ENCODE measurements at places on chromosomes 13 and 19. TPM values are rescaled to one million over a fixed set of nuclear protein-coding genes. Genes with fewer than 3 reads are reported as not detected.
A peak's percentile ranks its signal among the peaks of the same experiment; 100 is the strongest.

DNA sequence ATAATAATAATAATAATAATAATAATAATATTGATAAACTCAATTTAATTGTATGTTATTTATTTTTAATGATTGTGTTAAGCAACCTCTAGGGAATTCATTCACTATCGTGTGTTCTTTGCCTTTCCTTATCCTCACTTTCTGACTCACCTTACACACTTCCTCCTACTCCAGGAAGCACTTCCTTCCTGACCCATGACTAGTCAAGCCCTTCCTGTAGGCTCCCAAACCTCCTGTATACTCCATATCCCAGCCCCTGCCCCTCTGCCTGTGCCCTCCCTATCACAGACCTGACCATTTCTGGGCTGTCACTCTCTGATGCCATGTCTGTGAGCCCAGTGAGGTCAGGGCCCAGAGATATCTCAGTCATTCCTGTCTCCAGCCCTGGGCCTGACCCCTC, 7.6 kb downstream of the LGALS4 start:
- no peaks in the 10 kb centered on the region for H3K36me3 ChIP-seq
- H3K27me3 ChIP-seq, result no peaks in the 10 kb centered on the region
- no peak for DNase-seq
- peak overlapping the region; percentile 53 for H3K27ac ChIP-seq
- no peak overlapping the region for H3K4me3 ChIP-seq

- peak overlapping the region; percentile 99 for H3K27ac ChIP-seq
- DNase-seq, result peak; percentile 66
- H3K4me3 ChIP-seq, result peak overlapping the region; percentile 89
- H3K4me1 ChIP-seq, result peaks cover 44% of the 10 kb centered on the region
Measured at GRCh38 chr19:12793290-12794195, 2.3 kb downstream of the JUNB start.

- H3K4me1 ChIP-seq, result no peaks in the 10 kb centered on the region
- H3K36me3 ChIP-seq, result no peaks in the 10 kb centered on the region
- H3K27ac ChIP-seq, result no peak overlapping the region
- no peak for DNase-seq
- H3K4me3 ChIP-seq, result no peak overlapping the region
Measured at GRCh38 chr13:58955546-58956385, 1208.0 kb downstream of the DIAPH3 start.

SIGLEC5 gene
- total RNA-seq, result not detected

DNA sequence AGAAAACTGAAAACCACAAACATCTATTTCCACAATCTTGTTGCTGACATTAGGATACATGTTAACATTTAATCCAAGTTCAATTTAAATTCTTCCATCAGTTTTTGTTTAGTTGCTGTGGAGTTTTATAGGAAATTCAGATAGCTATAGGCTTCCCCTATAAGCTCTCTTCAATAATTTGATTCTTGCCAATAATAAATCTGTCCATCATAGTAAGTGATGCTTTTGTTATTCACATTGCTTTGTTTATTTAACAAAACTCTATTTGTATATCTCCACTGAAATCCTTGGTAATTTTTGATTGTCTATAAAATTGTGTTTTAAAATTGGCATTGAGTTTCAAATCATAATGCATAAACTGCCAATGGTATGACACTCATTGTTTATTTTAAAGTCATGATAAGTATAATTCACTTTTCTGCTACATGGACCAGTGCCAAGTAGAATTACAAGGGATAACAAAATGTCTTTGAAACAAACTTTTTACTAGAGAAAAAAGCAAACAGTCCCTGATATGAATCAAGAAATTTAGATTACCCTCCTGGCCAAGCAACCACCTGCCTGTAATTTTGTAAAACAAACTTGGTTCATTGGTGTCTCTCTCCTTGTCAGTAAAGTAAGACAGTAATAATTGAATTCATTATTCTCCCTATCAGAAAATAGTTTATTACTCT, 577.3 kb upstream of the GPC6 start:
- no peak overlapping the region for H3K4me3 ChIP-seq
- DNase-seq, result no peak
- no peaks in the 10 kb centered on the region for H3K36me3 ChIP-seq
- H3K27ac ChIP-seq, result no peak overlapping the region

- H3K27ac ChIP-seq, result peak overlapping the region; percentile 78
- H3K27me3 ChIP-seq, result peaks cover 21% of the 10 kb centered on the region
- H3K36me3 ChIP-seq, result no peaks in the 10 kb centered on the region
- peaks cover 22% of the 10 kb centered on the region for H3K4me1 ChIP-seq
- DNase-seq, result no peak
Measured at GRCh38 chr19:38559428-38560401, 58.0 kb downstream of the MAP4K1 start.

ATP4A gene
- total RNA-seq, result not detected

GRCh38 chr19:31140717-31141116, 208.5 kb downstream of the TSHZ3 start:
- DNase-seq, result no peak
- H3K4me1 ChIP-seq, result no peaks in the 10 kb centered on the region
- no peaks in the 10 kb centered on the region for H3K27me3 ChIP-seq
- H3K27ac ChIP-seq, result no peak overlapping the region
- H3K36me3 ChIP-seq, result no peaks in the 10 kb centered on the region

- no peaks in the 10 kb centered on the region for H3K4me1 ChIP-seq
- H3K36me3 ChIP-seq, result no peaks in the 10 kb centered on the region
- no peak overlapping the region for H3K27ac ChIP-seq
- H3K27me3 ChIP-seq, result no peaks in the 10 kb centered on the region
Measured at GRCh38 chr13:25249001-25249543, 38.2 kb downstream of the MTMR6 start.

DNA sequence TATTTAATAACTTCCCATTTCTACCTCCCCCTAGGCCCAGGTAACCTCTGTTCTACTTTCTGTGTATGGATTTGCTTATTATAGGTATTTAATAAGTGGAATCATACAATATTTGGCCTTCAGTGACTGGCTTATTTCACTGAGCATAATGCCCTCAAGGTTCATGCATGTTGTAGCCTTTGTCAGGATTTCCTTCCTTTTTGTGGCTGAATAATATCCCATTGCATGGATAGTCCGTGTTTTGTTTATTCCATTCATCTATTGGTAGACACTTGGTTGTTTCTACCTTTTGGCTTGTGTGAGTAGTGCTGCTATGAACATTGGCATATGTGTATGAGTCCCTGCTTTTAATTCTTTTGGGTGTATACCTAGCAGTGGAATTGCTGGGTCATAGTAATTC, 9.4 kb downstream of the HNRNPM start:
- H3K27ac ChIP-seq, result peak overlapping the region; percentile 12
- H3K4me3 ChIP-seq, result no peak overlapping the region
- H3K27me3 ChIP-seq, result no peaks in the 10 kb centered on the region
- peaks cover 6% of the 10 kb centered on the region for H3K36me3 ChIP-seq
- DNase-seq, result no peak

GRCh38 chr13:72726726-72727416, 558 bp downstream of the MZT1 start:
- H3K36me3 ChIP-seq, result no peaks in the 10 kb centered on the region
- DNase-seq, result peak; percentile 6
- H3K27ac ChIP-seq, result peak overlapping the region; percentile 86
- peak overlapping the region; percentile 89 for H3K4me3 ChIP-seq

CYP4F2 gene
- 0.19 TPM for total RNA-seq

DACH1 gene
- total RNA-seq, result 0.08 TPM

ZNF420 gene
- 2.7 TPM for total RNA-seq

DNA sequence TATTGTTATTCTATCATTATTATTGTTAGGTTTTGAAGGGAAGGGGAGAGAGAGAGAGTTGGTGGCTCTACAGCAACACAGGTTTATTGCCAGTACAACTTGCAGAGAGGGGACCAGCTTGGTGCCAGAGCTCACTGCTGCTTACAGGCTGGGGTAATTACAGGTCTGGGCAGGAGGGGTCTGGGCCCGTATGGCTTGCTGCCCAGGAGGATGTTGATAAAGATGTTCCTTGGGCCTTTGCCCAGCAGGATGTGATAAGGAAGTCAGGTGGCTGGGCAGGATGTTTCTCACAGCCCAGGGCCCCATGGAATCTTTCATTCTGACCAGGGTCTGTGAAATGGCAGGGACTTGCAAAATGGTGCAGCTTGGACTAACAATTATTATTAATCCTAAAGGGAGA, 64.2 kb upstream of the ZNF599 start:
- peak overlapping the region; percentile 72 for H3K27ac ChIP-seq
- DNase-seq, result no peak
- no peaks in the 10 kb centered on the region for H3K27me3 ChIP-seq
- H3K4me3 ChIP-seq, result no peak overlapping the region

DNA sequence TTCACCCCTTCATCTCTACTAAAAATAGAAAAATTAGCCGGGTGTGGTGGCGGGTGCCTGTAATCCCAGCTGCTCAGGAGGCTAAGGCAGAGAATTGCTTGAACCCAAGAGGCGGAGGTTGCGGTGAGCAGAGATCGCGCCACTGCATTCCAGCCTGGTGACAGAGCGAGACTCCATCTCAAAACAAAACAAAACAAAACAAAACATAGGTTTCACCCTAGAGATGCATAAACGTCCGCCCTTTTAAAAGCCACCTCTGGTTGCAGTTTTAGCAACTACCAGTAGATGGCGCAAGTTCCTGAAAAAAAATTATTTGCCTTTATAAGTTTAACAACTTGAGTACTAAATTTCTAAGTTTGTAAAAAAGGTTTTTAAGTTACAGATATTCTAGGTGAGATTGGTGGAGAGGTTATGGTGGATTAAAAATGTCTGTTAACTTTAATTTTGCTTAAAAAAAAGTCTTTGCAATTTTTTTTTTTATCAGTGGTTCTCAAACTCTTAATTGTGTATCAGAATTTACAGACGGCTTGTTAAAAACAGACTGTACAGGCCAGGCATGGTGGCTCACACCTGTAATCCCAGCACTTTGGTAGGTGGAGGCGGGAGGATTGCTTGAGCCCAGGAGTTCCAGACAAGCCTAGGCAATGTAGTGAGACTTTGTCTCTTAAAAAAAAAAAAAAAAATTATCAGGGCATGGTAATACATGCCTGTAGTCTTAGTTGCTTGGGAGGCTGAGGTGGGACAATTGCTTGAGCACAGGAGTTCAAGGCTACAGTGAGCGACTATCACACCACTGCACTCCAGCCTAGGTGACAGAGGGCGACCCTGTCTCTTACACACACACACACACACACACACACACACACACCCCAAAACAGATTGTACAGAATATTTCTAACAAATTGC, 42.1 kb downstream of the NAA16 start:
- no peaks in the 10 kb centered on the region for H3K36me3 ChIP-seq
- no peaks in the 10 kb centered on the region for H3K4me1 ChIP-seq
- H3K27me3 ChIP-seq, result no peaks in the 10 kb centered on the region
- DNase-seq, result no peak

LIM2 gene
- not detected for total RNA-seq

GRCh38 chr13:22929381-22930126, 251.2 kb upstream of the SGCG start:
- no peaks in the 10 kb centered on the region for H3K36me3 ChIP-seq
- H3K27me3 ChIP-seq, result peaks cover 7% of the 10 kb centered on the region
- DNase-seq, result no peak
- no peak overlapping the region for H3K27ac ChIP-seq
- H3K4me3 ChIP-seq, result no peak overlapping the region

- no peaks in the 10 kb centered on the region for H3K36me3 ChIP-seq
- peaks cover 7% of the 10 kb centered on the region for H3K27me3 ChIP-seq
- H3K4me3 ChIP-seq, result no peak overlapping the region
- no peak for DNase-seq
- H3K4me1 ChIP-seq, result peaks cover 3% of the 10 kb centered on the region
Measured at GRCh38 chr19:38538793-38539528, 78.8 kb downstream of the MAP4K1 start.

- H3K27me3 ChIP-seq, result no peaks in the 10 kb centered on the region
- no peaks in the 10 kb centered on the region for H3K36me3 ChIP-seq
- H3K27ac ChIP-seq, result peak overlapping the region; percentile 100
- DNase-seq, result no peak
- H3K4me1 ChIP-seq, result peaks cover 8% of the 10 kb centered on the region
Measured at GRCh38 chr19:1651568-1652291, 685 bp downstream of the TCF3 start.

GET3 gene
- 56.8 TPM for total RNA-seq

LAIR1 gene
- 1.3 TPM for total RNA-seq

DNA sequence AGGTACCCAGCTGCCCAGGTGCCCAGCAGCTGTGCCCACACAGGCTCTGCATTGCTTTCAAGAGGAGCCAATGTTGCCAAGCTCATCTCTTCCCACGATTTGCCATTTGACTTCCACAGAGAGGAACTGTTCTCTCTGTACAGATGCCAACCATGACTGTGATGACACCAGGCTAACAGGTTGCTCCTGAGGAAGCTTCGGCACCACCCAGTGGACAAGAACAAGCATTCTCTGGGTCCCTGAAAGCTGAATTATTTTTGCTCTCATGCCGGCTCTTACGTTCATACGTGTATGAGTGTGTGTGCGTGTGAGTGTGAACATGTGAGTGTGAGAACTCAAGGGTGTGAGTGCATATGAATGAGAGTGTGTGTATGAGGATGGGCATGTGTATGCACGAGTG, 535.2 kb downstream of the LIG4 start:
- H3K27me3 ChIP-seq, result no peaks in the 10 kb centered on the region
- H3K27ac ChIP-seq, result no peak overlapping the region
- H3K36me3 ChIP-seq, result no peaks in the 10 kb centered on the region
- H3K4me3 ChIP-seq, result no peak overlapping the region
- no peak for DNase-seq

GRCh38 chr19:45217193-45217956, 27.8 kb downstream of the EXOC3L2 start:
- H3K27ac ChIP-seq, result no peak overlapping the region
- no peaks in the 10 kb centered on the region for H3K36me3 ChIP-seq
- no peak overlapping the region for H3K4me3 ChIP-seq
- peaks cover 17% of the 10 kb centered on the region for H3K4me1 ChIP-seq

- H3K4me1 ChIP-seq, result peaks cover 6% of the 10 kb centered on the region
- DNase-seq, result no peak
- no peak overlapping the region for H3K27ac ChIP-seq
- no peaks in the 10 kb centered on the region for H3K27me3 ChIP-seq
Measured at GRCh38 chr13:110092831-110093247, 214.1 kb downstream of the COL4A1 start.

GRCh38 chr13:111535523-111535811, 215.0 kb downstream of the TEX29 start:
- no peak overlapping the region for H3K4me3 ChIP-seq
- H3K27me3 ChIP-seq, result peaks cover 11% of the 10 kb centered on the region
- H3K27ac ChIP-seq, result no peak overlapping the region
- no peak for DNase-seq

DNA sequence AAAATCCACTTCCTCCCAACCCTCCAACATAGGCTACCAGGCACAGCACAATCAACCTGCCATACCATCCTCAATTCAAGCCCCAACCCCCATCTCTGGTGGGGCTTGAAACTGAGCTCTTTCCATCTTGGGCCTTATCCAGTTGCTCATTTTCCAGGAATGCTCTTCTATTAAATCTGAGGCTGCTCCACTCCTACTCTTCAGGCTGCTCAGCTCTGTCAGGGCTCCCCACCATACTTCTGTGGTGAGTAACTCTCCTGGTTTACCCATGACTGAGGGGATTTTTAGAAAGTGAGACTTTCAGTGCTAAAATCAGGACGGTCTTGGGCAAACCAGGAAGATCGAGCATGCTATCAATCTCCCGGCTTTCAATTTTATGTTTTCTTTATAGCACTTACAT, 512.8 kb downstream of the LMO7 start:
- H3K27me3 ChIP-seq, result no peaks in the 10 kb centered on the region
- no peak for DNase-seq
- no peak overlapping the region for H3K27ac ChIP-seq
- no peak overlapping the region for H3K4me3 ChIP-seq

GRCh38 chr13:52794589-52794988, 53.9 kb downstream of the PCDH8 start:
- no peaks in the 10 kb centered on the region for H3K36me3 ChIP-seq
- DNase-seq, result no peak
- H3K27ac ChIP-seq, result no peak overlapping the region

ERICH4 gene
- total RNA-seq, result not detected

CLIP3 gene
- 1.8 TPM for total RNA-seq

GRCh38 chr13:99277629-99278028, 19.4 kb upstream of the GPR18 start:
- no peak for DNase-seq
- no peaks in the 10 kb centered on the region for H3K4me1 ChIP-seq
- H3K36me3 ChIP-seq, result no peaks in the 10 kb centered on the region
- no peak overlapping the region for H3K27ac ChIP-seq
- no peaks in the 10 kb centered on the region for H3K27me3 ChIP-seq

Measured in esophagus squamous epithelium (tissue), 5 donors.